ENCODE measurements at places on chromosomes 11 and 22. TPM values are rescaled to one million over a fixed set of nuclear protein-coding genes. Genes with fewer than 3 reads are reported as not detected.

TMEM25 gene
- total RNA-seq = 3.8 TPM

B3GAT1 gene
- total RNA-seq = 0.13 TPM

ASPHD2 gene
- 4.3 TPM for total RNA-seq

GRCh38 chr11:44467413-44467812, 98.0 kb upstream of the CD82 start:
- H3K4me3 ChIP-seq = no peak overlapping the region
- H3K27me3 ChIP-seq = no peaks in the 10 kb centered on the region
- no peaks in the 10 kb centered on the region for H3K4me1 ChIP-seq
- no peak overlapping the region for H3K27ac ChIP-seq
- no peak for DNase-seq

DNA sequence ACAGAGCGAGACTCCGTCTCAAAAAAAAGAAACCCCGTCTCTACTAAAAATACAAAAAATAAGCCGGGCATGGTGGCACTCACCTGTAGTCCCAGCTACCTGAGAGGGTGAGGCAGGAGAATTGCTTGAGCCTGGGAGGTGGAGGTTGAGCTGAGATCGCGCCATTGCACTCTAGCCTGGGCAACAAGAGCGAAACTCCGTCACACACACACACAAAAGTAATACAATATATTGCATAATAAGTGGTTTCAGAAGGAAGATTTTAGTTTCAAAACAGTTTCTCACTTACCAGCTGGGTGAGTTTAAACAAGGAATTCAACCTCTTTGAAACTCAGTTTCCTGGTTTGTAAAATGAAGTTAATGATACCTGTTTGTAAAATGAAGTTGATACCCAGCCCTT, 32.7 kb upstream of the HTR3A start:
- no peak overlapping the region for H3K4me3 ChIP-seq
- H3K36me3 ChIP-seq = no peaks in the 10 kb centered on the region
- DNase-seq = no peak
- H3K27me3 ChIP-seq = no peaks in the 10 kb centered on the region

GRCh38 chr11:33500861-33501479, 199.7 kb downstream of the C11orf91 start:
- H3K4me3 ChIP-seq = no peak overlapping the region
- H3K27me3 ChIP-seq = no peaks in the 10 kb centered on the region
- H3K36me3 ChIP-seq = no peaks in the 10 kb centered on the region
- no peaks in the 10 kb centered on the region for H3K4me1 ChIP-seq
- H3K27ac ChIP-seq = no peak overlapping the region
- DNase-seq = no peak

Data from colonic mucosa (tissue), 4 donors.